ENCODE measurements at places on chromosomes 6 and 20.

DNA sequence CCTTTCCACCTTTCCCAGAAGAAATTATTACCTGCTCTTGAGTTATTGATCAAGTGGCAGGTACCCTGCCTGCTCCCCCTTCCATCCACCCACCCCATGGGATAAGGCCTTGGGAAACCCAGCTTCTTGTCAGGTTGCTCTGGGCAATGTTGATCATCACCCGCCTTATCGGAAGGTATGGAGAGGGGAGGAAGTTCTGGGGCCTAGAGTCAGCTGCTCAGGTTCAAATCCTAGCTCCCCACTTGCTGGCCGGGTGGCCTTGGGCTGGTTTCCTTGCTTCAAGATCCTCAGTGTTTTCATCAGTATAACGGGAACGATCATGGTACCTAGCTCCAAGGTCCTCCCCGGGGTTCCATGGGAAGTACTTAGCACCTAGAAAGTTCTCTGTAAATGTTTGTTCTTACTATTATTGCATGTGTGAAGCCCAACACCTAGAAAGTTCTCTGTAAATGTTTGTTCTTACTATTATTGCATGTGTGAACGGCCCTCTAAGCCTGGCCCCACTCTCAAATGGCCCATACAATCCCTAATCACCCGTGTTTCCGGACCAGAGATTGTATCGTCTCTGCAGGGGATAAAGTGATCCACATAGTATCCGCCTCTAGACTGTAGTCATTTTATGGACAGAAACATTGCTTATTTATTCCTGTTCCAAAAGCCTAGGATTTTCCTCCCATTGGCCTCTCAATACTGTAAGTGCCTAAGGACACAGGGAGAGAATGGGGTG lies 1.1 kb upstream of the PREX1 start:
- DNase-seq, result no peak

- DNase-seq, result no peak
These were observed 512.6 kb upstream of the SLC35B3 start for GRCh38 chr6:8947900-8948299.

DNA sequence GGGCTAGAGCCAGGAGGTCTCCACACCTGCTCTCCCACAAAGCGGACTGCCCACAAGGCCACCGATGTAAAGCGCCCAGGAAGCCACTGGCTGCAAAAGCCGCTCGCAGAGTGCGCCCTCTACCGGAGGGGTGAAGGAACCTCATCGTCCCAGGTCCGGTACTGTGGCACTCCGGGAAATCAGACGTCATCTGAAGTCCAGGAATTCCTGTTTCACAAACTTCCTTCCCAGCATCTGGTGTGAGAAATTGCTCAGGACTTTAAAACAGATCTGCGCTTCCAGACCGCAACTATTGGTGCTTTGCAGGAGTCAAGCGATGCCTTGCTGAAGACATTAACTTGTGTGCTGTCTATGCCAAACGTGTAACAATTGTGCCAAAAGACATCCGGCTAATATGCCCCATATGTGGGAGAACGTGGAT lies 115.1 kb upstream of the ARID1B start:
- DNase-seq, result no peak

- DNase-seq, result no peak
These were observed 165.5 kb upstream of the SCGN start for GRCh38 chr6:25486550-25486949.

DNA sequence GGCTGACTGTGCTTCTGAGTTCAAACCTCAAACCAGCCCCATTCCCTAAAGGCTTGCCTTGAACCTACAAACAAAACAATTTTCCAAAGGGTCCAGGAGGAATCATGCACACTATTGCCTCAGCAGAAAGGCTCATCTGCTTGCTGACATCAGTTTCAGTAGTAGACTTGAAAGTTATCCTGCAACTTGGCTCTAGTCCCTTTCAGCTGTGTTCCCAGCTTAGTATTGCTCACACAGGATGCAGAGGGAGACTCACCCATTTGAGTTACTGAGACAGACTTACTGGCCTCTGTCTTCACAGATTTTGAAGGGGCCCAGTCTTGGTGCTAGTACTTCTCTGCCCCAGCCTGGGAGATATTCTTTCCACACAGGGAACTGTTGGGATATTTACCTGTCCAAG lies 38.5 kb upstream of the TFB1M start:
- no peak for DNase-seq

DNA sequence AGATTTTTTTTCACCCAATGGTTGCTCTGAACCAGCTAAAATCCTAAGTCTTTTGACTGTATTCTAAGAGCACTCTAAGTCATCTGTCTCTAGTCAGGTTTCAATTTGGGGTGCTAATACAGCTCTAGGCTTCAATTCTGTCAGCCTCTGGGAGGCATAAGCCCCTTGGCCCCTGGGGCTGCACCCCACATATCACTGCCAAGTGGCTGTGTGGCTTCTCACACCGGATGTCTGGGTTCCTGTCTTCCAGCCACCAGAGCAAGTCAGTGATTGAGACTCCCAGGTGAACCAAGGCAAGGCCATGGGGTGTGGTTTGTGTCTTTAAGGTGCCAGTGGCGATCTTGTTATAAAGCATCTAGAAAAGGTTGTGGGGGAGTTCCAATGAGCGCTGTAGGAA lies 136.5 kb downstream of the TMEM242 start:
- no peak for DNase-seq

DNA sequence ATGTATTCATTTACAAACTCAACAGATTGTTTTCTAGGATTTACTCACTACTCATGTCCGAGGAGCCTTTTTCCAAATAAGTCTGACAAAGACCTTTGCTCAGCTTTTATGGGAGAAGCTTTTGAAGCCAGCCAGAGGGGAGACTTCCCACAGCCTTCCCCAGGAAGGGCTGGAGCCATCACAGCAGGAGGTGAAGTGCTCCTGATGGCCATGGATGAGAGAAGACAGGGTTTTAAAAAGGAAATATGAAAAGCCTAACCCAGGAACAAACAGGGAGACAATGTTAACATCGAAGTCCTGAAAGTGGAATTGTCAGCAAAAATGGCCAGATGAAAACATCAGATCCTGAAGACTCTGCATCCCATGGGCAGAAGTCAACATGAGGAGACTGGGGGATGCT lies 11.6 kb upstream of the TAGAP start:
- no peak for DNase-seq

- DNase-seq, result no peak
These were observed 9.5 kb upstream of the ADGRG6 start for GRCh38 chr6:142292166-142292924.

- DNase-seq, result no peak
These were observed 317.0 kb downstream of the ZFAND3 start for GRCh38 chr6:38136547-38136946.

- DNase-seq, result no peak
These were observed 16.6 kb upstream of the IRF4 start for GRCh38 chr6:374956-375355.

GRCh38 chr6:130713144-130713543 lies 114.1 kb upstream of the SMLR1 start:
- DNase-seq, result no peak

- no peak for DNase-seq
These were observed 44.9 kb downstream of the PREX1 start for GRCh38 chr20:48782901-48783308.

DNA sequence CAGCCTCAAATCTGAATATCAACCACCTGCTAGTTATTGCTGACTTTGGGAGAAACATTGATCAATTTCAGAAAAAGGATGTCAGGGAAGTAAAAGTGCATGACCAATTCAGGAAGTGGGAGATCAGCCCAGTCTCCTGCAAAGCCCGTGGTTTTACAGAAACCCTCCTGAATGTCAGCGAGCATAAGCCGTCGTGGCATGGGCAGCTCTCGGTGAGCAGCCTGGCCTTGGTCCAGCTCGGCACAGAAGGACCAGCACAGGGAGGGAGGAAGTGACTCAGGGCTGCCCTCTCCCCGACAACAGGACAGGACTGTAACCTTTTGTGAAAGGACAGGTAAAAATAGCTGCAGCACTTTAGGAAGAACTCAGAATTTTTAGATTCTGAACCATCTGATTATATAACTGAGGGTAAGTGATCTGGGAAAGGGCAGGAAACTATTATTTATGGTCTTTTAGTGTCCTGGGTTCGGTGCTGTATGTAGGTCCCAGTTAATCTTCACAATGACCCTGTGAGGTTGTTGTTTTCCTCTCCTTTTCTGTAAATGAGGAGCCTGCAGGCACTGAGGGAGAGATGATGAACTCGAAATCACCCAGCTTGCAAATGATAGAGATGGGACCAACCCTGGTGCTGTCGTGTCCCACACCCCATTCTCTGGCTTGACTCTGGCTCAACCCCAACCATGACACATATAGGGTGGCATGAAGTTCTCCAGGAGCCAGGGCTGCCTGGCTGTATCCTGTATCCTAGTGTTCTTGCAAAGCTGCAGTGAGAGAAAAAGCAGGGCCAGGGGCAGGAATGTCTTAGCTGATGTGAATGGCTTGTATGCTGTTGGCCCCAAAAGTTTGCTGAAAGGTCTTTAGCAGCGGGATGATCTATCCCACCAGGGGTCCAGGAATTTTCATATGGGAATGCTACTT lies 37.6 kb downstream of the NRN1 start:
- no peak for DNase-seq

DNA sequence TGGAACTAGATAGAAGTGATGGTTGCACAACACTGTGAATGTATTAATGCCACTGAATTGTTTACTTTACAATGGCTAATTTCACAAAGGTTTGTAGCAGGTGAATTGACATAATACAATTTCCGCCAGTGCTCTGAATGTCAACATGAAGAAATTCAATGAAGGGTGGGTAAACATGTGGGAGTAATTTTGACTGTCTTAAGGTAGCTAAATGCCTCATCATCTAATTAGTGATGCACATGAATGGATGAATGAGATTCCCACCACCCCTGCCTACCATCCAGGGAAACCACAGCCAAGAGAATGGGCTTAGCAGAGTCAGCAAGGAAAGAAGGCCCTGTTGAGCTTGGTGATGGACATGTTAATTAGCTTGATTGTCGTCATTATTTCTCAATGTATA lies 275.3 kb downstream of the ALDH8A1 start:
- no peak for DNase-seq

- DNase-seq, result no peak
These were observed 396.5 kb downstream of the SMOC2 start for GRCh38 chr6:168837254-168838036.

- DNase-seq, result no peak
These were observed 298.1 kb upstream of the TCF21 start for GRCh38 chr6:133590814-133591213.

GRCh38 chr6:11586117-11586516 lies 48.6 kb downstream of the TMEM170B start:
- no peak for DNase-seq

- DNase-seq, result no peak
These were observed 45.0 kb downstream of the TBC1D7 start for GRCh38 chr6:13283331-13283730.

GRCh38 chr6:42766163-42766670 lies 15.6 kb upstream of the BICRAL start:
- DNase-seq, result no peak

- DNase-seq, result no peak
These were observed 18.4 kb downstream of the SCP2D1 start for GRCh38 chr20:18831830-18832499.

- DNase-seq, result no peak
These were observed 45.0 kb downstream of the PHACTR1 start for GRCh38 chr6:12761376-12762115.

DNA sequence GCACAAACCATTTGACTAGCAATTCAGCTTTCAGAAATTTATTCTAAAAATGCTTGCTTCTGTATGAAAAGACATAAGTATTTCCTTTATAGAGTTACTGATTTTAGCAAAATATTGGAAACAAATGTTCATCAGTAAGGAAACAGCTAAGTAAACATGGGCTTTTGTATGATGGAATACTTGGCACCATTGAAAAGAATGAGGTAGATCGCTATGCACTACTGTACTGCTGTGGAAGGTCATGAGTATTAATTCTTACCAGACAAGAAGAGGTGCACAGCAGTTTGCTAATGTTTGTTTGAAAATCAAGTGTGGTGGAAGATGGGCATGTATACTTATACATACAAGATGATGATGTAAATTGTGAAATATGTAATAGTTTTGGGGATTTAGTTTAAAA lies 73.0 kb downstream of the FARS2 start:
- DNase-seq, result no peak

- DNase-seq, result no peak
These were observed 56.9 kb downstream of the LYRM2 start for GRCh38 chr6:89581689-89582088.

- DNase-seq, result no peak
These were observed 158.5 kb downstream of the CD83 start for GRCh38 chr6:14276071-14276470.

- no peak for DNase-seq
These were observed 637 bp downstream of the TRPC4AP start for GRCh38 chr20:35091816-35092523.

DNA sequence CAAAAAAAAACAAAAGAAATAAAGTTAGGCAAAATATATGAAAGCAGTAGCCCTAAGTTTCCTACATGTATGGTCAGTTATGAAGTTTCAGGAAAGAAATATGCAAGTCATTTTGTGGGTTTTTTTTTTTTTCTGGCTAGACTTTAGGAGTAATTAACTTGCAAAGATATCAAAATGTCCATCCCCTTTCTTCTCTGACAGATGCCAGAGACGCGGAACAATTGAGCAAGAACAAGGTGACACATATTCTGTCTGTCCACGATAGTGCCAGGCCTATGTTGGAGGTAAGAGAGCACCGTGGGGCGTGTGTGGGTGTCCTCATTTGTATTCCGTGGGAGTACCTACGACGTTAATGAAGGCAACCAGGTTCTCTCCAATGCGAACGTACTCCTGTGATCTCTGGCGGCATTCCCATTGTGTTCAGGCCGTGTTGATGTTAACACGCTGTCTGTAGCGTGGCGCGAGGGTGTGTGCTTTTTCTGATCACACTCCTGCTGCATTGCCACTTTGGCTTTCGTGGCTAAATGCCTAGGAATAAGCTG lies 19.5 kb downstream of the DUSP22 start:
- no peak for DNase-seq

DNA sequence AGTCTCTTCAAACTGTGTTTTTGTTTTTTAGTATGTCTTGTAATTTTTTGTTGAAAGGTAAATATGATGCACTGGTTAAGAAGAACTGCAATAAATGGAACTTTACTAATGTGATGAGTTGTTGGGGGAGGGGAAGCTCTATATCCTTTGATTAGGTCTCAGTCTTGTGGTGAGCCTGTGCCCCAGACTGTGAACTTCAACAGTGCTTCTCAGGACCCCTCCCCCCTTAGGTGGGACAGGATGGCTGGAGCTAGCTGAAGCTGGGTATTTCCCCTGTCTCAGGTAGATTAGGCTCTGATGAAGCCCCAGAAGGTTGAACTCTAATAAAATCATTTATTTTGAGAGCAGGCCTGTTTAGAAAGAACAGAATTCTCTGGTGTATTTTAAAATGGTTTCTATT lies 31.4 kb upstream of the TASP1 start:
- DNase-seq, result no peak

All from stimulated activated CD4-positive, alpha-beta T cell treated with anti-CD3 and anti-CD28 coated beads, TNF-alpha, amount 100 ng/mL, for 1 hour (primary cell).